ENCODE measurements at places on chromosomes 11 and 22.

- DNase-seq = no peak
Observed at GRCh38 chr22:44202261-44202789, 21.6 kb downstream of the PARVG start.

- DNase-seq = no peak
Observed at GRCh38 chr11:111718436-111718835, 47.8 kb downstream of the PPP2R1B start.

GRCh38 chr11:281486-282161 is 3.4 kb downstream of the NLRP6 start:
- no peak for DNase-seq

DNA sequence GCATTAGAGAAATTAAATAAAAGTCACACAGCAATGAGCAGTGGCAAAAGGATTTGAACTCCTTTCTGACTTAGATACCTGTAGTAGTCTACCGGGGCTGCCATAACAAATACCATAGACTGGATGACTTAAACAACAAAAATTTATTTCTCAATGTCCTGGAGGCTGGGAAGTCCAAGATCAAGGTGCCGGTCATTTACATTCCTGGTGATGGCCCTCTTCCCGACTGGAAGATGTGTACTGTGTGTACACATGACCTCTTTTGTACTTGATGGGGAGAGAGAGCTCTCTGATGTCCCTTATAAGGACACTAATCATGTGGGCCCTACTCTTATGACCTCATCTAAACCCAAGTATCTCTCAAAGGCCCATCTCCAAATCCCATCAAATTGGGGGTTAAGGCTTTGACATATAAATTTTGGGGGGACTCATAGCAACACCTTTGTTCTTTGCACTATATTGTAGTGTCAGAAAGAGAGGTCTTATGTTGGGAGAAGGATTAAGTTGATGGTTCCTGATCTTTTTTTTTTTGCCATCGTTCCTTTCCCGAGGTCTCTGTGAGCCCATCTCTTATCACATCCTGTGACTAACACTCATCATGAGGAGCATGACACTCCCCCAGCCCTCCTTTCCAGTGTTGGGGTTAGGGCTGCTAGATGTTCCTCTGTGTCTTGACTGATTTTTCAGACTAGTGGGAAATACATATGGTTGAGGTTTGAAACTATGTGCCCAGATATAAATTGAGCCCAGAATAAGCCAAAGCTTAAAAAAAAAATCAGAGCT is 104.3 kb downstream of the TRAF6 start:
- DNase-seq = no peak

DNA sequence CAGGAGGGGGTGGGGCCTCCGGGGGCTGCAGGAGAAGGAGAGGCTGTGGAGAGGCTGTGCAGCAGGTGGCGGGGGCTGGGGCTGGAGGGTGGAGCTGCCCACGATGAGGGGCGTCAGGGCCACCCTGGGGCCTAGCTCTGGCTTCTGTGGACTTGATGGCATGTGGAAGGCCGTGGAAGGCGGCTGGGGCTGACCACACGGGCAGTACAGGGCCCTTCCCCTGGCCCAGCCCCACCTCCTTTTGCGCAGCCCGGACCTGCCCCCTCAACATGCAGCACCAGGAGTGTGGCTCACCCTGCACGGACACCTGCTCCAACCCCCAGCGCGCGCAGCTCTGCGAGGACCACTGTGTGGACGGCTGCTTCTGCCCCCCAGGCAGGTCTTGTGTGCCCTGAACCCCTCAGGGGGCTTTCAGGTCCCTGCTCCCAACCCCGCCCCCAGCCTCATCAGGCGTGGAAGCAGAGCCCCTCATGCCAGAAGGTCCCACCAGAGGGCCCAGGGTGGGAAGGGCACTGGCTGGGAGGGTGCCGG is 6.1 kb downstream of the MUC5B start:
- no peak for DNase-seq

GRCh38 chr22:32411402-32411801 is 645 bp downstream of the RTCB start:
- no peak for DNase-seq

GRCh38 chr22:35510481-35510934 is 30.1 kb upstream of the RASD2 start:
- no peak for DNase-seq

- DNase-seq = no peak
Observed at GRCh38 chr11:77851503-77851902, 30.6 kb downstream of the AAMDC start.

Data from stimulated activated CD8-positive, alpha-beta memory T cell treated with anti-CD3 and anti-CD28 coated beads, Interleukin-4, amount 100 ng/mL, for 1 hour (primary cell).